ENCODE measurements at places on chromosomes 1 and 21.

- DNase-seq, result no peak
Observed at GRCh38 chr1:205676597-205676996, 3.7 kb downstream of the SLC45A3 start.

DNA sequence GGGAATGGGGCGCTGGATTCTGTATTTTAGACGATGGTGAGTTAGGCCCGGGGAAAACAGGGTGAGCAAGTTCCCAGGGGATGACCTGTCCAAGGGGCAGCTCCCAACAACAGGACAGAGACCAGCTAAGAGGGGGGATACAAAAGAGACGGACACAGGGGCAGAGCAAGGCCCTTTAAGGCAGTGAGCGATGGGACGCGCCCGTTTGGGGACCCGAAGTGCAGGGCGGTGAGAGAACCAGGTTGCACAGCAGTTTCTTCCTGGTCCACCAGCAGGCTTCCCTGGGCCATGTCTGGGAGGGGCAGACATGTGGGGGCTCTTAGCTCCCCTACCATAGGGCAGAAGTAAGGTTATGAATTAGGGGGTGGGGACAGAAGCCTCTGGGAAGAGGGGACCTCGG lies 22.0 kb downstream of the INAVA start:
- no peak for DNase-seq

- DNase-seq, result no peak
Observed at GRCh38 chr1:210321131-210321530, 7.6 kb upstream of the HHAT start.

GRCh38 chr1:117044217-117044616 lies 15.9 kb upstream of the TTF2 start:
- DNase-seq, result no peak

DNA sequence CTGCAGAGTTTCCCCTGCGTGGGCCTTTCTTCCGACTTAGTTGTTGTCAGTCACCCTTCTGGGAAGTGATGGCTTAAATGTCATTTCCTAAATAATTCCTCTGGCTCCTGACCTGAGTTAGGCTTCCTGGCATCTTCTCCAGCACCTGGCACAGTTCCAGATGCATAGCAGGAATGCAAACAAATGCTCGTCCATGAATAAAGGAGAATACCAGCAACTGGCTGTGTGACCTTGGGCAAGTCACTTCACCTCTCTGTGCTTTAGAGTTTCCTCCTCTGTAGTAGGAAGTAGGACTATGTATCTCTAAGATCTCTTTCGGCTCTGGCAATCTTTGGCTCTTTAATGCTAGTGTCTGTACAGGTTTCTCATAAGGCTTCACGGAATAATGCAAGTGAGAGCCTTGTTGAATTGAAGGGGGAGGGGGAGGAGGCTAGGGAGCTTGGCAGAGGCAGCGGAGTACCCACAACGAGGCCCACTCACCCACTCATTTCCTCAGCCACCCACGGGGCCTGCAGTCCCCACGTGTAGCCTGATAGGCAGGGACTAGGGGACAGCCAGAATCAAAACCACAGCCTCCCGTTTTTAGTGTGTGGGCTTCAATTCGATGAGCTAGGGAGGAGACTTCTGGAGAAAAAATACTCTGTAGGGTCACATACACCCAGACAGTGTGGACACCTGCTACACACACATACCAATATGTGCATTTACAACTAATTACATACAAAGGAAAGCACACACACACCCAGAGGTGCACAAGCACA lies 48.1 kb downstream of the TENT5C start:
- no peak for DNase-seq

DNA sequence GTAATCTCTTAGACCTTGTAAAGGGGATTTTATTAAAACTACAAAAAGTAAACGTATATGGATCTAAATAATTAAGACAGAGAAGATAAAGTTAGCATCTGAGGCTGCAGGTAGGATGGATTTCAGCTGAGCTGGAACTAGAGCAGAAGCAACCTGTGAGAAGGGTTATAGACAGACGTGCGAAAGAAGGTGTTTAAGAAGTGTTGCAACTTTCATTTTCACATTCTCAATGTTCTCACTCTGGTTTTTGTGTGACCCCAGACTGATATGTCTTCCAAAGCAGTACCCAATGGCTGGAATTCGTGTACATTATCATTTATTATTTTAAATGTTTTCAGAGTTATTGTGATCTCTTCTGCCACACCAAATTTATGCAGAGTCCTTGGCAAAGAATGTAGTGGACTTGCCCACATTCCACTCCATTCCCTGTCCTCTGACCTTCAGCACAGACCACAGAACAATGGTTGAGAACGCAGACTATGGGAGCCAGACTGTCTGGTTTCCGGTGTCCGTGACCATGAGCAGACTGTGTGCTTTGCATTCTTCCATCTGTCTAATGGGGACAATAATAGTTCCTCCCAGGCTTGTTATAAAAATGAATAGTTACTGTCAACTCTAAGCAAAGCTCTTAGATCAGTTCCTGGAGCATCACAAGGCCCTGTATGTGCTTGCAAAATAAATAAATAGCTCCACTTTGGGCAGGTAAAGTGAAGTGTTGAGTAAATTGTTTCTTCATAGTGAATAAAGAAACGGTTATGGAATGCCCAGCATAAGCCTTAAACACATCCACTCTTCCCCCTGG lies 140.6 kb upstream of the SAMSN1 start:
- no peak for DNase-seq

DNA sequence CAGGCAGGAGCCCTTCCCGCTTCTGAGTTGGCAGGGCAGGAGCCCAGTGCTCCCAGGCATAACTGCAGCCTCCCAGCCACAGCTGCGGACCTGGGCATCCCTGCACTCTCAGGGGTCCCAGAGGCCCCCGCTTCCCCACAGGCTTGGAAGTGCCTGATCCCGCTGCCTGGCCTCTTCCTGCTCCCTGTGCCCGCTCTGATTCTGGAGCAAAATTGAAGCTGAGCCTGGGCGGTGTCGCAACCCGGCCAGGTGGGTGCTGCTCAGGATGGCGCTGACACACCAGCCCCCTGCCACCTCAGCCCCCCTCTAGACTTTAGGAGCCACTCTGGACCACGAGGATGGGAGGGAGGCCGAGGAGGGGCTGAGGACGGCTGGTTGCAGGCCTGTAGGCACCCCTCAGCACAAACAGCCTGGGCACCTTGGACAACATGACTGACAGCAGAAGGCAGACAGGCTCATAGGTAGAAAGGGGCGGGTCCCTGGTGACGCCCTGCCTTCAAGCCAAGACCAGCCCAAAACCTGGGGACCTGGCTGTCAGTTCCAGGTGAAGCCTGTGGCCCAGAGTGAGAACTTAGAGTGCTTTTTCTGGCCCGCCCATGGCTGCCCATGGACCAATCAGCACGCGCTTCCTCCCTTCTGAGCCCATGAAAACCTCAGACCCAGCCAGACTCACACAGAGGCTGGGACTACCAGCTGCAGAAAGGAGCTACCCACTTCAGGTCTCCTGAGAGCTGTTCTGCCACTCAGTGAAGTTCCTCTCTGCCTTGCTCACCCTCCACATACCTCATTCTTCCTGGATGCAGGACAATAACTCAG lies 7.2 kb downstream of the HLCS start:
- no peak for DNase-seq
